ENCODE measurements at places on chromosomes 7 and 10. TPM values are rescaled to one million over a fixed set of nuclear protein-coding genes. Genes with fewer than 3 reads are reported as not detected.

The ARF5 gene
- 177 TPM for total RNA-seq

The LDB3 gene
- total RNA-seq, result 0.18 TPM

The NKX1-2 gene
- 15.3 TPM for total RNA-seq

The NUP42 gene
- 36.5 TPM for total RNA-seq

The SLC26A5 gene
- total RNA-seq, result 0.11 TPM

The MYL7 gene
- total RNA-seq, result 5.7 TPM

The FBXL13 gene
- total RNA-seq, result 4.4 TPM

The SH2B2 gene
- total RNA-seq, result 9.4 TPM

The POM121C gene
- 72.7 TPM for total RNA-seq

The SPDYE5 gene
- total RNA-seq, result not detected

The LRRC18 gene
- total RNA-seq, result not detected

The FGFBP3 gene
- 49.0 TPM for total RNA-seq

The SLC26A4 gene
- total RNA-seq, result not detected

The SPDYE2B gene
- not detected for total RNA-seq

The PLEKHS1 gene
- not detected for total RNA-seq

The SLIT1 gene
- 0.46 TPM for total RNA-seq

The SFMBT2 gene
- 6.7 TPM for total RNA-seq

The TRIM50 gene
- not detected for total RNA-seq

The SPDYE8 gene
- not detected for total RNA-seq

The PTPN20 gene
- total RNA-seq, result not detected

The CDH23 gene
- total RNA-seq, result 1.1 TPM
